ENCODE measurements at places on chromosomes 4 and X.

DNA sequence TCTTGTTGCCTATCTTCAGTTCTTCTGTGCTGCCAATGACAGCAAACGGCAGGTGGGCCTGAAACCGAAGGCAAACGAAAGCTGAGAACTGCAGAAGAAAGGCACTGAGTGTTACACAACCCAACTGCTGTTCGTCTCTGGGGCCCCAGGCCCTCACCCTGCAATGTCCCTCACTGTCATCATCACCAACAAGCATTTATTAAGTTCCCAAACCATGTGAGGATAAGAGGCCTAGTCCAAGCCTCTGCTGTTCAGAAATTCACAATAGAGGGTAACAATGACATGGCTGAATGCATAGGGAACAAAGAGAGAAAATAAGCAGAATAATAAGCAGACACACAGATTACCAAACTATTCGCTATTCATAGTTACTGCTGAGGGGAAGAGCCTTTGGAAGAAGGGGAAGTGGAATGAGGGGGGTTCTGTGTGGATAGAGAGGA, 34.5 kb upstream of the NKRF start:
- DNase-seq: no peak

DNA sequence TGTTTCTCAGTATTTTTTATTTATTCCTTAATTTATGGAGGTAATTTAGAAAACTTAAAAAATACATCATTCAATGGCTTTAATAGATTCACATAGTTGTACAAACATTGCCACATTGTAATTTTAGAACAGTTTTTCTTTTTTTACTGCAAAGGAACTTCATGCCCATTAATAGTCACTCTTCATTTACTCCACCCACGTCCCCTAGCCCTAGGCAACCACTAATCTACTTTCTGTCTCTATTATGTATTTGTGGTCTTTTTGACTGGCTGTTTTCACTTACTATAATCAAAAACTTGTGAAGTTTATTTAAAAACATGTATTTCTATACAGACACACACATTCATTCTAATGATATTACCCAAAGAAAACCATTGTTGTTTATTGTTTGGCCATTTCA, 664.8 kb downstream of the GRID2 start:
- no peak for DNase-seq

DNA sequence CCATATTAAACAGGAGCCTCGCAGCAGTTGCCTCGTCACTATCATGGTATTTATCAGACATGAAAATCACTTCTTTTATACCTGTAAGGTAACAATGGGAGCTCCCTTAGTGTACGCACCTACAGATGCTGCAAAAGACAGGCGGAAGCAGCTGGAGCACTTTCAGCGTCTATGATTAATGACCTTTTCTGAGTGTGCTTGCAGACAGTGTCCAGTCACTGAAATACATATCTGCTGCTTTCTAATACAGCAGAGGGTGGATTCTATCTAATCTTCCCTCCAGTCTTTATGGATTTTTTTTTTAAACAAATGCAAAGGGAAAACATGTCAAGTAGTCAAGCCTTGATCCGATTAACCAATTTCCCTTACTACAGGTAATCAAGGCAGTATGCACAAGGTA, 24.1 kb downstream of the DCTD start:
- DNase-seq: no peak

- DNase-seq: no peak
These were observed 390.3 kb downstream of the FAM47A start for GRCh38 chrX:33741807-33742206.

DNA sequence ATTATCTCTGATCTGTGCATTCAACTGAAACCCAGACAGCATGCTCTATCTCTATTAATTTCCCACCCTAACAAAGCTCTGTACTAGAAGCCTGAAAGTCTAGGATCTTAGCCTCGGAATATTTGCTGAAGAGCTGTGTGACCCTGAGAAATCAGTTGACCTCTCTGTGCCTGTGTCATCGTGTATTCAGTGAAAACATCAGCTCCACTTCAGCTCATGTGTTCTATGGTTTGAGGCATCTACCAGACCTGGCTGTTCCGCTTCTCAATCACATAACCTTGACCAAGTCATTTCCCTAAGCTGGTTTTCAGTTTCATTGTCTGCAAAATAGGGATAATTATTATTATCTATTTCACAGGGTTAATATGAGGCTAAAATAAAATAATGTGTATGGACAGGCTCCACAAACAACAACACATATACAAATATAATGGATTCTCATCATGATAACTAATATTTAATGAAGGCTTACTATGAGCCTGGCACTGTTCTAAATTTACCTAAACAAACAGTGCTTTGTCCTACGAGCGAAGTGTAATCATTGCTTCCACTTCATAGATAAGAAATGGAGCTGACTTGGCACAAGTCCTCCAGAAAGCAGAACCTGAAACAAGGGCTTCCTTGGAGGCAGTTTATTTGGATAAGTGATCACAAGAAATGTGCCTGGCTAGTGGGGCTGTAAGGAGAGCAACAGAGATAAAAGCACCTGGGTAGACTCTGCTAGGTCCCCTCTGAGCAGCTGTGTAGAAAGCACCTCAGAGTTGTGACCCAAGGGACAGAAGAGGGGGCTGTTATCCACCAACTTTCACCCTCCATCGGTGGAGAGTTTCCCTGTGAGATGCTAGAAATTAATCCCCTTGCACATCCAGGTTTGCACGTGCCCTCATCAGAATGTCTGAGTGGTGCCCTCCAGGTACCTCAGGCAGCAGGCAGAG, 356.9 kb downstream of the RAB28 start:
- DNase-seq: no peak

DNA sequence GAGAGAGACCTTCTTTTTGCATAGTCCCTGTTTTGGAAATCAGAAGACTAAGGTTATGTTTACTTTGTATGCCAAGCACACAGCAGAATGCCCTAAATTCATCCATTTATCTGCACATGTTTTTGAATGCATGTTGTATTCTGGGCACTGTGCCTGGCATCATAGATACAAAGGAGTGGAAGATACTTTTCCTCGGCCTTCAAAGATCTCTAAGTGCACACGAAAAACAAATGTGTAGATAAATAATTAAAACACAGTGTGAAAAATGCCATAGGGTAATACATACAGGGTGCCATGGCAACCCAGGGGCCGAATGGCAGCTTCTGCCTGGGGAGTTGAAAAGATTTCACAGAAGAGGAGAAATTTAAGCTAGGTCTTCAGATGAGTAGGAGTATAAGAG, 390.6 kb upstream of the ATOH1 start:
- DNase-seq: no peak

DNA sequence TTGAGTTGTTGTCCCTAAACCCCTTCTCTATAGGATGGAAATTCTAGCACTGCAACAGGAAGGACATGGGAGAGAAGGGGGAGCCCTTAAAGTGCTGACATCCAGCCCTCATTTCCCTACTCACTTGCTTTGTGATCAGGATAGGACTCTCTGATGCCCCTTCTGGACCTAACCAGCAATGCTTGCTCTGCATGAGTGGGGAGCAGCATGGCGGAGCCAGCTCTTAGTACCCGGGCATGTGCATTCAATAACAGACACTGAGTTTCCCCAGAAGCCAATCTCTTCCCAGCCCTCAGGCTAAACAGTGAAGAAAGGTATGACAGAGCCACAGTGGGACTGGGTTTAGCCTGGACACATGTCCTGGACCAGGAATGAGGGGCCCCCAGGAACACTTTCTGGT, 14.0 kb downstream of the SOD3 start:
- no peak for DNase-seq

DNA sequence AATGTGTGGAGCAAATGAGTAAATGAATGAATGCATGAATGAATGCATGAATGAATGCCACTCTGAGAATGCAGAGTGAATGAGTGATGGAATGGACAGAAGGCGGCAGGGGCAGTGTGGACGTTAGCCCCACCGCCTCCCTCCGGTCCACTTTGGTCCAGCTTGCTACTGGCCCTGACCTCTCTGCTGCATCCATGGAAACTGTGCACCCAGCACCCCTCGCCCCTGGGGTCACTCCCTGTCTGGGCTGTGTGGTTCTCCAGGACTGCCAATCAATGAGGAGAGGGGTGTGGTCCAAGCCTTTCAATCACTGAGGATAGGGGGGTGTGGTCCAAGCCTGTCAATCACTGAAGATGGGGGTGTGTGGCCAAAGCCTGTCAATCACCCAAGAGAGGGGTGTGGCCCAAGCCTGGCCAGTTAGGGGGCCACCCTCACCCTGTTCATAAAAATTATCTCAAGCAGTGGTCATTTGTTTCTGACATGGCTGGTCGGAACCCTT, 39.2 kb upstream of the ASMTL start:
- DNase-seq: no peak

DNA sequence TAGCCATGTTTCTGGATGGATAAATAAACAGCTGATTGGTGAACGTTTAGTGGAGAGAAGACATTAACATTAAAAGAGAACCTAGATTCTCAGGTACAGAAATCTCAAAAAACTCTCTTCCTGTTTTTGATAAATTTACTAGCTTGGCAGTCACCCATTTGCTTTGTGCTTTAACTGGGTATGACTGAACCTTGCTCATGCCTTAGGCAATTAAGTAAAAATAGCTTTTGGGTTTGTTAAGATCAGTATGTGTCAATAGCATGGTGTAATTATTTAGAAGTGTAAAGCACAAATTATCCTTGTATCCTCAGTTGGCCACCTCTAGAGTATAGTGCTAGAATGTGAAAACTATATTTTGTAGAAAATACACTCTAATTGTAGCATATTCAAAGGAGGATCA, 200.0 kb downstream of the CFAP299 start:
- no peak for DNase-seq

DNA sequence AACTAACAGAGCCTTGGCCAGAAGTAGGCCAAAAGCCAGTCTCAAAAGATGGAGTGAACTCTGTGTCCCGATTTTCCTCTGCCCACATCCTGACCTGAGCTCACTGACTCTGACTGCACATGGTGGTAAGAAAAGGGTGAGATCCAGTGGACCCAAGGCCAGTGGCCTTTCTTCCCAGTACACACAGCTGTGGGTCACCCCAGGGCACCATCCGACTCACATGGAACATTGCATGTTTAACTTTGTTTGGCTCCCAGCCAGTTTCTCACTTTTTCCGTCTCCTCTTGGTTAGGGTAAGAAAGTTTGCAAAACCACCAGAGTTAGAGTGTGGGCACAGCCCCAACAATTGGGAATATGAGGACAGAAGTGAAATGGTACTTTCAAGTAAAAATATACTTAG, 69.8 kb downstream of the GAB1 start:
- no peak for DNase-seq

Data from stimulated activated CD8-positive, alpha-beta memory T cell treated with anti-CD3 and anti-CD28 coated beads, Interleukin-15, amount 100 ng/mL, for 4 hours (primary cell).